ENCODE measurements at places on chromosomes 13 and 19.

GRCh38 chr19:45939792-45940514, 25.4 kb upstream of the NANOS2 start:
- no peak for DNase-seq

DNA sequence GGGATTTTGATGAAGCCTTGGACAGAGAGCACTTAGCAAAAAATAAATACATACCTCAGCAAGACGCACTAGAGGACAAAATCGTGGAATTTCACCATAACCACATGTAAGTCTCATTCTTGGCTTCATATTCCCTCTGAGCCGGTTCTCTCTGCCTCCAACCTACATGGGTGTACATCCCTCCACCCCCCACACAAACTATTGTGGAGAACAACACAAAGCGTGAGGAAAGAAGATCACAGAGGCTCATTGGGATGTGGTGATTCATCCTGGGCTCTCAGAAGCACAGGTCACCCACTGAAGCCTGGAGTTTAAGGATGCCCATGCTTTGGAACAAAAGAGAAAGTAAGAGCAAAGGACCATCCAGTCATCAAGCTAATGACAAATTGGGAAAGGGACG, 192.2 kb downstream of the STK24 start:
- DNase-seq, result no peak

DNA sequence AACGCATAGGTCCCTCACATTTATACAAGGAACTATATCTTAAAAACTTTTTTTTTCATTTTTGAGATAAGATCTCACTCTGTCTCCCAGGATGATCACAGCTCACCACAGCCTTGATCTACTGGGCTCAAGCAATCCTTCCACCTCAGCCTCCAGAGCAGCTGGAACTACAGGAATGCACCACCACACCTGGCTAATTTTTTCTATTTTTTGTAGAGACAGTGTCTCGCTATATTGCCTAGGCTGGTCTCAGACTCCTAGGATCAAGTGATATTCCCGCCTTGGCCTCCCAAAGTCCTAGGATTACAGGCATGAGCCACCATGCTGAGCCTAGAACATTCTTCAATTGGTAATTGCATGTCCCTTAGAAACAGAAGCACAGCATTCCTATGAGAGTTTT, 41.7 kb downstream of the RCBTB1 start:
- DNase-seq, result no peak

DNA sequence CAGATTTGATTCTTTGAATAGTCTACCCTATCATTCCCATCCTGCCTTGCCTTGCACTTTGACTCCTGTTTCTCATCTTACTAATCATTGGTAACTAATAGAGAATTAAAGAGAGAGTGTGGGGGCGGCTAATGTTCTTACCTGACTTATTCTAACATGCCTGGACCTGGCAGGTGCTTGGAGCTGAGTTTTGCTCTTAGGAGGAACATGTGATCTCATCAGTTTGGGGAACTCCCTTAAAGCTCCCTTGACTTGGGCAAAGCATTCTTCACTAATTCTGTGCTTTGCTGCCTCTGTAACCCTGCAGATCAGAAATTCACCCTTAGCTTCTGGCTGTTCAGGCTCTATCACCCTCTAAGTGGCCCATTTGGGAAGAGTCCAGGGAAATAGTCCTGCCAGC, 861.1 kb downstream of the GPC5 start:
- no peak for DNase-seq

GRCh38 chr13:48853728-48854102, 122.0 kb upstream of the FNDC3A start:
- no peak for DNase-seq

DNA sequence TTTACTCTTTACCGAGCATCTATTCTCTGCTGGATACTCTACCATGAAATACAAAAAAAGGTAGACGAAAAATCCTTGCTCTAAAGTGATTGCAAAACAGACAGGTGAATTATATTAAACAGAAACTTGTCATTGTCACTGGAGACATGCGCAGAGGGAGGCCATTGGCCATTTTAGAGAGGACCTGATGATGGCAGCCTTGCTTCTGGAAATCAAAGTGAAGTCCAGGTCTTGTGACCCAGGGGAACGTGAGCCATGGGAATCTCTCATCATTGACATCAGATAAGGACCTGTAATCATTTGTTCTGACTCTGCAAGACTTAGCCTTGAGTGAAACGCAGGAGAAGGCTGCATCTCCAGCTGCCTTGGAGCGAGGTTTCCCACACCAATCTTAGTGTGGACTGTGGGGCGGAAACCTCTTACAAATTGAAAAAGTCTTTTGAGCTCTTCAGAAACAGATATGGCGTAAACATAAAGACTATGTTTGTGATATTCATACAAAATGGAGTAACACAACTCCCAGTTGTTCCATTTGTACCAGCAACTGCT, 16.8 kb upstream of the SLC46A3 start:
- DNase-seq, result no peak

- DNase-seq, result no peak
Observed at GRCh38 chr13:84466461-84466860, 584.2 kb upstream of the SLITRK1 start.

DNA sequence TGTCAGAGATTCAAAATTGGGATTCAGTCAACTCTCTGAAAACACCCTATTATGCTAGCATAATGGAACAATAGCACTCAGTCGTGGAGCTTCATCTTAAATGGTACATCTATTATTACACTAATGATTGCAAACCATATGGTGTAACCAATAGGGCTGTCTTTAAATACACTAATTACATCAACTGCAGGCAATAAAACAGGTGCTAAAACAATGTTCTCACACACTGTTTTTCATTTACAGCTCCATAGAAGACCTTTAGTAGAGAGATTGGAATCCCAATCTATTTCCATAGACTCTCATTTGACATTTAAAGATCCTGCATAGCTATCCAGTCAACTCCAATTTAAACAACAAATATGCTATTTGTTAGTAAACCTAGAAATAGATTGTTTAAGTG, 1917.4 kb downstream of the OLFM4 start:
- DNase-seq, result no peak

DNA sequence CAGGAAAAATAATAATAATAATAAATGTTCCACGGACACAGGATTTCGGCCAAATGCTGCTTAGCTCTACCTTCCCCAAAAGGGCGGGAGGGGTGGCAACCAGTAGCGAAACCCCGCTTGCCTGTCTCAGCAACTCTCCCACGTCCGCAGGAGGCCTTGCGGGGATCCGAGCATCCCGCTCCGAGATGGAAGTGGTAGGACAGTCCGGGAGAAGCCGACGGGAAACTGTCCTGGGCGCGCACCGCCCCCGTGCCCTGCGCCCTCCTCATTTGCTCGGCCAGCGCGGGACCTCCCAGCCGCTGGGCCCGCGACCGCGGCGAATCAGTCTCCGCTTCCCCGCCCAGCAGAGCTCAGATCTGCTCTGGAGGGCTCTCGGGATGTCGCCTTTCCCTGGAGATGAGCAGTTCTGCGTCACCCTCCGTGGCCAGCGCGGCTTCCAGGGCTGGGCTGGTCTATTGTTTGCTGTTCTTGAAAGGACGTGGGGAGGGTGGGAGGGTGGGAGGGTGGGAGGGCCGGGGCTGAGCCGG, 48.9 kb upstream of the PABPC3 start:
- no peak for DNase-seq

- DNase-seq, result no peak
Observed at GRCh38 chr13:94181461-94182107, 297.9 kb downstream of the DCT start.

- DNase-seq, result no peak
Observed at GRCh38 chr19:2552859-2553258, 76.9 kb downstream of the GADD45B start.

DNA sequence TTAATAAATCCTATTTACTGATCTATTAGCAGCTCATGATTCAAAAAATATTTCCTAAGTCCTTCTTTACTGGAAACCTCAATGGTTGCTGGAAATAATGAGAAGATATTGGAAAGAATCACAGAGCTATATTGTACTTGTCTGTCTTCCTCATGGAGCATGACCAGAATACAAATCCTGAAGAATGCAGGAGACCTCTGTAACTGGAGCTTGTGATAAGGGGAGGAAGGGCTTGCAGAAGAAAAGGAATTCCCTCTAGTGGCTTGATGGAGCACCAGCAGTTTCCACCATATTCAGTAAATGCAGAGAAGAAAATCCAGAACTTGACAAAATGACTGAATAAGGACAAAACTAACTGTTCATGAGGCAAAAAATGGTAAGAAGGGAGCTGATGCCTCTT, 1333.1 kb downstream of the EFNB2 start:
- no peak for DNase-seq

DNA sequence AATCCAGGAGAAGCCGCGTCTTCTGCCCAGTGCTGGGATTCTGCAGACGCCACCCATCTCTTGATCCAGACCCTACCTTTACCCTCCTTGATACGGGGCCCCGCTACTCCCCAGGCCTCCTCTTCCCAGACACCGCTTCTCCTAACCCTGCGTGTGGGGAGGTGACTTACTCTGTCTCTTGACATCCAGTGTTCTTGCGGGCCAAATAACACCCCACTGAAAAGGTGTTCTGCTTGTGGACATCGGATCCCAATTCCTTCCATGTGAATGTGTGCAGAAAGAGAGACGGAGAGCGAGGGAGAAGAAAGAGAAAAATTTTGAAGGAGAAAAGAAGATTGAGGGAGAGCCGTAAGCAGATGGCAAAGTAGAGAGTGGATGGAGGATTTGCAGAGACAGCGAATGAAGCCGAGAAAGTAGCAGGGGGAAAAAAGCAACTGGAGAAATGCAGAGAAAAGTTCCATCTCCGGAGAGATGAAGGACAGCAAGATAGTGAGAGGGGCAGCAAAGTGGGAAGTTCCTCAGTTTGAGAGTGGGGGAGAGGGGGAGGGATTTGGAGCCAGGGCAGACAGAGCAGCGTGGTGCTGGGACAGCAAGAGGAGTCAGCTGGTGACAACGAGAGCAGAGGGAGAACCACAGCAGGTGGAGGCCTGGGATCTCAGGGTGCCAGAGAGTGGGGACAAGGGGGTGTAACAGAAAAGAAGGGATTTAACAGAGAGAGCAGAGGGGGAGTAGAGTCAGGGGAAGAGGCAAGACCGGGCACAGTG, 814 bp downstream of the ZNF480 start:
- DNase-seq, result no peak

DNA sequence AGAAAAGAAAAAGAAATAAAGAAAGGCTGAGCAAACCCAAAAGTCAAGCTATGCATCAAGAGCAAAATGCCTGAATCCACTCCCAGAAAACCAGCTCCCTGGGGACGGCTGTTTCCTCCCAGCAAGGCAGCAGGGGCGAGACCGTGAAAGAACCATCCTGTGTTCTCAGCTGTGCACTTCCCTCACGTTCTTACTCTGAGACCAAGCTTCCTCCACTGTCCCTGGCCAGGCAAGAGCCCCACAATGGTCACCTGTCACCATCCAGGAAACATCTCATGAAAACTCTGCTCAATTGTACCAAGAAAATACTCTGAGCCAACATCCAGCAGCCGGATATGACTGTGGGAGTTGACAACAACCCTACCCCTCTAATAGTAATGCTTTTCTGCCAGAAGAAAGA, 22.9 kb downstream of the RAB20 start:
- no peak for DNase-seq

DNA sequence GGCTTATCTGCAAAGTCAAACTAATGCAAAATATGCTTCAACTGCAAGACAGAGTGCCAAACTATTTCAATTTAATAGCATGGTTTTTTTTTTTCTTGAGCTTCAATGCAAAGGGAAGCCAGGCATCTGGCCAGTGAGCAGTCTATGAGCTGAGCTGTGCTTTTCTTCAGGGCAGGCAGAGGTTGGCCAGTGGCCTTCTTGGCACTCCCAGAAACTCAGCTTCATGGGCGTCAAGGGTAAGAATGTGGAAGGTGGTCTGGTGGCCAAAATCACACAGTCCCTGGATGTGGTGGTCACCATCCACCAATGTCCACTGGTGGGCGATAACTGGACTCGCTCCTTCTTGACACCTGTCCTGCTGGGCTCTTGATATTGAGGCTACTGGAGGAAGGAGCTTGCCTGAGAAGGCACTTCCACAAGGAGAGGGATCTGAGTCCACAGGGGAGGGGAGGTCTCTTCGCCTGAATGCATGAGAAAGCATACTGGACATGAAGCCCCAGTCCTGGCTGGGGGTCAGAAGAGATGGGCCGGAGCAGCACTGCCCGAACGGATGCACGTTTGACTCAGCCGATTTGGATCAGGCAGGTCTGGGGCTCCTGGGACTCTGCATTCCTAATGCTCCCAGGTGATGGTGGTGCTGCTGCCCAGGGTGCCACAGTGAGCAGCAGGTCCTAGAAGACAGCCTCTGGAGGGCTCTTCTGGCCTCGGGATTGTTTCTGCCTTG, 17.1 kb downstream of the COL4A2 start:
- DNase-seq, result no peak

DNA sequence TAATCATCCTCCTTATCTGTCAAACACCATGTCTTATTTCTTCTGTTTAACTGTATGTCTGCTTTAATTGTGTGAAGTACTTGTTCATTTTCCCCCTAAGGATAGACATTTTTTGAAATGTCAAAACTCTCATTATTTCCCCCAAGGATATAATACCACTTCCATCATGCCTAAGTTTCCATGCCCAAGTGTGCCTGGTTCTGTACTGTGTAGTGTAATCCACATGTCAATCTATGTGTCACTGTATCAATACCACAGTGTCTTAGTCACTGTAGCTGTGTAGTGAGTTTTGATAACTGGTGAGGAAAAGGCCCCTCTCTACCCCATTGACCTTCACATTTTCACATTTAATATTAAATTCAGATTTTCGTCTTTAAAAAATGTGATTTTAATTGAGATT, 1265.5 kb downstream of the PCDH9 start:
- no peak for DNase-seq

DNA sequence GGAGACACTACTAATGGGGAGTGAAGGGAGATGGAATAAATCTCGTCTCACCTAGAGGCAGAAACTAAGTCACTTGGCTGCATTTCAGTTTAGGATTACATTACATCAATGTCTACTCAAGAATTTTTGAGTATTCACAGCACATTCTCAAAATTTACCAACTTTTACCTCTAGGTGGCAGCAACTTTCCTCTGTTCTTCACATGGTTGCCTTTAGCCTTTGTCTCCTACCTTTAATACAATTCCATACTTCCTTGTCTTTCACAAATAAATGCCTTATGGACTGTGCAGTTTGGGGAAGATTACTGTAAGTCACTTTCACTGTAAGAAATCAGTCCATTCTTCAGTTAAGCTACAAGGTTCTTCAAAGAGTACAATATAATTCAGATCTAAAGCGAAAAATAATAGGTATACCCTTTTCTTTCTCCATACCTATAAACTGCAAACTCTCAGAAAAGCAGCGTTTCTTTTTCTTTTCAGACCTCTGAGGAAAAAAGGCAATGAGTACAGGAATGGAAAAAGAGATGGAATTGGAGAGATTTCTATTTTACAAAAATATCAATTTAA, 379.4 kb downstream of the KLF12 start:
- DNase-seq, result no peak

GRCh38 chr13:54486421-54487166, 1458.0 kb downstream of the OLFM4 start:
- DNase-seq, result no peak

DNA sequence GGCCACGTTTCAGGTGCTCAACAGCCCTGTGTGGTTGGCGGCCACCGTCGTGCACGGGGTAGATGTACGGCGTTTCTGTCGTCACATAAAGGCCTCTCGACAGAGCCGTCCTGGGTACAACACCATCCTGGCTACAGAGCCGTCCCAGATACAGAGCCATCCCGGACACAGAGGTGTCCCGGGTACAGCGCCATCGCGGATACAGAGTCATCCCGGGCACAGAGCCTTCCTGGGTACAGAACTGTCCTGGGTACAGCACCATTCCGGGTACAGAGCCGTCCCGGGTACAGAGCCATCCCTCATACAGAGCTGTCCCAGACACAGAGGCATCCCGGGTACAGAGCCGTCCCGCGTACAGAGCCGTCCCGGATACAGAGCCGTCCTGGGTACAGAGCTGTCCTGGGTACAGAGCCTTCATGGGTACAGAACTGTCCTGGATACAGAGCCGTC, 222.7 kb upstream of the SOX1 start:
- DNase-seq, result no peak
